ENCODE measurements at places on chromosomes 11 and 22.
A peak's percentile ranks its signal among the peaks of the same experiment; 100 is the strongest.

DNA sequence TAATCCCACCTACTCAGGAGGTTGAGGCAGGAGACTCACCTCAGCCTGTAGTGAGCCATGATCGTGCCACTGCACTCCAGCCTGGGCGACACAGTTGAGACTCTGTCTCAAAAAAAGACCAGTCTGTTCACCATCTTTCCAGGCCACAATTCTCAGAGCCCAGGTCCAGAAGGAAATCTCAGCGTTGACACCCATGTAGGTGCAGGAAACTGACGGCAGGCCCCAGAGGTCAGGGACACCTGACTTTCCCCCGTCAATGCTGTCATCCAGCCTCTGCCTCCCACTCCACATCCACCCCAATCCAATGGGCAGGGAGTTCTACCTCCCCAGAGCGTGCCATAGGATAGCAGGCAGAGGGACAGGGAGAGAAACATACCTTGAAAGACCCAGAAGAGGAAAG, 5.9 kb upstream of the GRK2 start:
- no peak for DNase-seq

- DNase-seq: no peak
Observed at GRCh38 chr22:45575607-45576272, 73.1 kb downstream of the FBLN1 start.

DNA sequence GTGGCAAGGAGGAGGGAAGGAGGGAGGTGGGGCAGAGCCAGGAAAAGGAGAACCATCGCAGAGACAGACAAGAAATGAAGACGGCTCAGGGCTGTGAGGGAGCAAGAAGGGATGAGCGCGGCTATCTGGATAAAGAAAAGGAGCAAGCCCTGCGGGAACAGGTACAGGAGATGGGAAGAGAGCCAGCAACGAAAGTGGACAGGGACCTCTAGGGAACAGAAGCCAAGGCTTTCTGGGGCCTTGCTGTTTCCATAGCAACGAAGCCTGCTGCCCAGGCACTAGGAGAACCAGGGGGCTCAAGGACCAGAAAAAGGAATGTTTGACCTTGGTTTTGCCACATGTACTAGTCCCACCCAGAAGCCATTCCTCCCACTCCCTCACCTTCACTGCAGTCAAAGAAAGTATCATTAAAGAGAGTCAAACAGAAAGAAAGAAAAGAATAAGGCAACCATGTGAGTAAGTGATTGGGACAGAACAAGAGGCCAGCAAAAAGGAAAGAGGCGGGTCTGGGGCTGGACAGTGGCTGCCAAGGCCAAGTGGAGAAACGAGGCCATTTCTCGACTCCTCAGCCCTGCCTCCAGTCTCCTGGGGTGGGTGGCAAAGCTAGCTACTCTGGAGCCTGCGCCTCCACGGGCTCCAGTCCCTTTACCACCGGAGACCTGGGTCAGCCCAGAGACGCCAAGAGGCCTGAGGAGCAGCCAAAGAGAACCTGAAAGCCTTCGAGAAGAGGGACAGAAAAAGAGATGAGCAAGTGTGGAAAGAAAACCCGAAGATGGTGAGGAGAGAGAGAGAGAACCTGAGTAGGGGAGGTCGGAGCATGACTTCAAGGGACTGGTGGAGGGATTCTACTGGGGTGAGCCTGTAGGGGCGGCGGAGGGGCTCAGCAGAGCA, 35.1 kb downstream of the NRXN2 start:
- DNase-seq: no peak

GRCh38 chr11:16861862-16862261, 123.4 kb downstream of the C11orf58 start:
- DNase-seq: no peak

GRCh38 chr11:111514216-111515031, at the start of gene HOATZ:
Gene HOATZ (plus strand): TSS chr11:111514778. CDS start chr11:111514785, 7 bp downstream.
- DNase-seq: no peak

GRCh38 chr22:47259990-47260389, 497.5 kb downstream of the TBC1D22A start:
- DNase-seq: no peak

GRCh38 chr11:61791737-61792309, 576 bp downstream of the TMEM258 start:
- DNase-seq: peak; percentile 70

GRCh38 chr11:66815646-66816045, 27.6 kb upstream of the RCE1 start:
- DNase-seq: no peak
